Mucosa of descending colon (tissue), 3 donors: ENCODE measurements at places on chromosomes 2 and 18.

- no peak for DNase-seq
These were observed 351.4 kb downstream of the LPIN1 start for GRCh38 chr2:12097859-12098258.

DNA sequence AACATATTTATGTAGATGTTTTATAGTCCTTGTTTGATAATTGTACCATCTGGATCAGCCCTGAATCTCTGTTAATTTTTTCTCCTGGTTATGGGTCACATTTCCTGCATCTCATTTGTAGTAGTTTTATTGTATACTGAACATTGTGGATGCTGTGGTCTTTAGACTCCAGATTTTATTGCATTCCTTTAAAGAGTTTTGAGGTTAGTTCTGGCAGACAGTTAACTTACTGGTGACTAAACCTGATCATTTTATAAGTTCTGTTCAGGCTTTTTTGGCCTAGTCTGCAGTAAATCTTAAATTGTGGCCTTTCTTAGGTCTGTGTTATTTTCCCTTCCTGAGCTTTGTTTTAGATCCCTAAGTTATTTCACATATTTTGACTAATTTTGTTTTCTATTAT, 84.3 kb downstream of the FANCL start:
- no peak for DNase-seq

DNA sequence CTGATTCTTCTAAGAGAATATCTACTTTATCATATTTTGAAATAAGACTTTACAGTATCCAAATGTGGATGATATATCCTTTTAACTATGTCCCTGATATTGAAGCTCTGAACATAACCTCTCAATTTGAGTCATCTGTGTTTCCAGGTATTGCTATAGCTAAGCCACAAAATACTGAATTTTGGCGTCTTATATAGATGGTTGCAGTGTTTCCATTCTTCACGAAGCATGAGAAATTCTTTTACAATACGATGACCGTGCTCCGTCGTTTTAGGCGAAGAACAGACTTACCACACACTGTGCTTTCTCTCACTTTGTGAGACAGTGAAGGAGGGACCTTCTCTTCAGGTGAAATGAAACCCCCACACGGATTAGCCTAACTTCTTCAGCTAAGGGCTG, 45.3 kb downstream of the LRRFIP1 start:
- no peak for DNase-seq

GRCh38 chr18:37577051-37577611, 11.5 kb upstream of the CELF4 start:
- DNase-seq: no peak

GRCh38 chr18:67478249-67478648, 38.3 kb downstream of the DSEL start:
- no peak for DNase-seq

DNA sequence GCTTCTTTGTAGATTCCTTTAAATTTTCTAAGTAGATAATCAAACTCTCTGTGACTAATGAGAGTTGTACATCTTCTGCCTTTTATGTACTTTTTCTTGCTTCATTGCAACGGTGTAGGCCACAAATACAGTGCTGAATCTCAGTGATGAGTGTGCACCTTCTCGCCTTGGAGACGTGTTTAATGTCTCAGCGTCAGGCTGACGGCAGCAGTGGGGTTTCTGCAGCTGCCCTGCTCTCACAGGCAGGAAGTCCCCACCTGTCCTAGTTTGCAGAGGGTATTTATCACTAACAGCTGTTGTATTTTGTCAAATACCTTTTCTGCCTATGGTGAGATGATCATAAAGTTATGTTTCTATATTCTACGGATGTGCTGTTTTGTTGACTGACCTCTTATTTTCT, 13.3 kb downstream of the AGXT start:
- DNase-seq: no peak

GRCh38 chr2:9707611-9708160, 76.9 kb upstream of the YWHAQ start:
- DNase-seq: no peak

DNA sequence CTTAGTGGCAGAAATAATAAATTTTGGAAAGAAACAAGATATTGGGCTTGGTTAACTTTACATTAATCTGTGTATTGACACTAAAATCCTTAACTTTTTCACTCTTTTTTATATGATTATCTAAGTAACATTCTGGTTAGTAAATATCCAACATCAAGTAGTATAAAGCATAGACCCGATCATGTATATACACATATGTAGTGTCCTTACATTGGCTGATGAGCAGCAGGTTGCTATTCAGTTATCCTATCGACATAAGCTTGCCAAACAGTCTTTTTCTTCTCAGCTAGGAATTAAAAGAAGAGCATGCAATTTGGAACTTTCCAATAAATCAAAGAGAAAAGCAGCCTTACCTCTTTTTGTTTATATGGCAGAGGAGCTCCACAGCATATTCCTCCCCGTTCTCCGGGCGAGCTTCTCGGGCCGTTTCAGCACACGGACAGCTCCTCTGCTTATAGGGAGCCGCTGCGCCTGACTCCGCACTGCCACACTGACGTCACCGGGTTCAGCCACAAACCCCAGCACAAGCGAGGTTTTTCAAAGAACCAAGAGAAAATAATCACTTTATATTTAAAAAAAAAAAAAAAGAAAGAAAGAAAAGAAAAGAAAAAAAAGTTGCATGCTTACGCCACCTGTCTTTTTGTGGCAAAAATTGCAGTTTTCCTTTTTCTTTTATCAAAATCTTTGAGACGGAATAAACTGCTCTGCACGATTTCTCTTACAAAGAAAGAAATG, at the start of gene SCG2:
SCG2 (minus strand) TSS at position 430 of the 735 bp plus-strand sequence. CDS start 3,079 bp downstream, outside the sequence.
- DNase-seq: peak; percentile 63

DNA sequence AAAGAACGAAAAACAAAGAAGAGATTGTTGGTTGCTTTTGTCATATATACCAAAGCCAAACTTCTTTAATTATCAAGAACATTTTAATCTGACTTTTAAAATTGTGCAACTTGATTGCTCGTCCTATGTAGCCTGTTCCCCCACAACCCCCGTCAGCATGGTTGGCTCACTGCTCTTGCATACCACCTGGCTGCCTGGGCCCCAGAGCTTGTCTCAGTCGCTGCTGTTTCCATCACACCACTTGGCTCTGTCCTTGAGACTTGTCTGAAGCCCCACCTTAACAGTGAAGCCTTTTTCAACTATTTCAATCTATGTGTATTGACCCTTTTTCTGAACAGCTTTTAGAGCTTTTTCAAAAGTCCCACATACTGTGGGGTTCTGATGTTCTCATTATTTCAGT, 270.8 kb downstream of the ZNF407 start:
- no peak for DNase-seq

GRCh38 chr2:241208058-241208457, 19.6 kb downstream of the ANO7 start:
- no peak for DNase-seq

- no peak for DNase-seq
These were observed 371.9 kb downstream of the STK39 start for GRCh38 chr2:167875529-167875928.

GRCh38 chr18:31634331-31634713, 42.6 kb downstream of the TTR start:
- DNase-seq: no peak

GRCh38 chr2:225122007-225122406, 79.7 kb upstream of the DOCK10 start:
- no peak for DNase-seq

GRCh38 chr18:74139888-74140287, 7.7 kb downstream of the FBXO15 start:
- DNase-seq: no peak

DNA sequence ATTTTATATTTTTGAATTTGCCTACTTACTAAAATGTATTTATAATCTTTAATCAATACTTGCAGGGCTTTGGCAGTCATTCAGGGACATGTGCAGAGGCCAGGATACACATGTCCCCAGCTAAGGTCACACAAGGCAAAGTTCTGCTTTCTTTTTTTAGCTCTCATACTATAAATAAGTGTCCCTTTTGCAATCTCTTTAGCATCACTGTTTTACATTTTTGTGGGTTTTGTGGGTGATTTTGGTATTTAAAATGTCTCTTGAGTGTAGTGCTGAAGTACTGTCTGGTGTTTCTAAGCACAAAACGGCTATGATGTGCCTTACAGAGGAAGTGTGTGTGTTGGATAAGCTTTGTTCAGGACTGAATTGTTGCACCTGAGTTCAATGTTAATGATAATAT, 309.0 kb upstream of the GULP1 start:
- no peak for DNase-seq

- DNase-seq: no peak
These were observed 93.6 kb upstream of the HNMT start for GRCh38 chr2:137870682-137871081.

DNA sequence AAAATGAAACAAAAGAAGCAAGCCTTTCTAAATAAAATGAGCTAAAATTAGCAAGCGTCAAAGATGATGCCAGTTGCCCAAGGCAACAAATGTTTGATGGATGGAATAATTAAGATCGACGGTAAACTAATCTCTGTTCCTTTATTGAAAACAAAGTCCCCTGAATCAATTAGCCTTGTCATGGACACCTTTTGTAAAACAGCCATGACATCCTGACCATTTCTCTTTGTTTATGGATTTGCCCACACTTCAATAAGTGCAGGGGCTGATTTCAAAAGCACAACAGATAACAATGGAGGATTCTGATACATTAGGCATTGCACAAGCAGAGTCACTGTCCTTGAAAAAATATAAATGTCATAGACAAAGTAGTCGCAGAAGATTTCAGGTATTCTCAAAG, 160.1 kb upstream of the HNRNPA3 start:
- no peak for DNase-seq

GRCh38 chr18:76621226-76621625, 126.2 kb upstream of the ZNF516 start:
- DNase-seq: no peak

DNA sequence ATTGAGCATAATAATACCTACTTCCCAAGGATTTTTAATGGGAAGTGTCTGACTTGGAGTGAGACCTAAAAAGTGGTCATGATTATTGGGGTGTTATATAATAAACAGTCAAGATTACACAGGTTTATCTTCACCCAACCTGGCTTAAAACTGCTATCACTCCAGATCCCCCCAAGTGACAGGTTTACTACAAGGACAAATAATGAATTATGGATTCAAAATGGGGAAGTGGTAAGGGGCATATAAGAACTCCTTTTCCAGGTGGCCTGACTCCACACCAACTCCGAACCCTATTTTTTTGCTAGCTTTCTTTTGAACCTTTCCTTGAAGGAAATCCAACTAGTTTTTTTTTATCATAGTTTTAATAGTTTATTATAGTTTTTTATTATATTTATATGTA, 663.0 kb upstream of the FANCL start:
- DNase-seq: no peak

- DNase-seq: no peak
These were observed 22.6 kb downstream of the ROCK2 start for GRCh38 chr2:11321847-11322246.

DNA sequence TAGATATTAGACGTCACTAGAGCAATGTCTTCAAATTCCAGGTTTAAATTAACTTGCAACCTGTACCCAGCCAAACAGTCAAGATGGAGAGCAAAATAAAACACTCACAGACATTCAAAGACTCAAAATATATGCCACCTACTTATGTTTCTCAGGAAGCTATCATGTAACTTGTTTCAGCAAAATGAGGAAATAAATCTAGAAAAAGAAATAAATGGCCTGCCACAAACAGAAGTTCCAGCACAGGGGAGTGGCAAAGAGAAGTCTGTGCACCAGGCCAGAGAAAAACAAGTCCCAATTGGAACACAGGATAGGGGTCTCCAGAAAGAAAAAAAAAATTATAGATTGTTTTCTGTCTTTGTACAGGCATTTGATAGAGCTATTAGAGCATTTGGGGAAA, 96.7 kb downstream of the LRP2 start:
- DNase-seq: no peak

GRCh38 chr2:127625572-127625951, 20.4 kb upstream of the GPR17 start:
- no peak for DNase-seq

DNA sequence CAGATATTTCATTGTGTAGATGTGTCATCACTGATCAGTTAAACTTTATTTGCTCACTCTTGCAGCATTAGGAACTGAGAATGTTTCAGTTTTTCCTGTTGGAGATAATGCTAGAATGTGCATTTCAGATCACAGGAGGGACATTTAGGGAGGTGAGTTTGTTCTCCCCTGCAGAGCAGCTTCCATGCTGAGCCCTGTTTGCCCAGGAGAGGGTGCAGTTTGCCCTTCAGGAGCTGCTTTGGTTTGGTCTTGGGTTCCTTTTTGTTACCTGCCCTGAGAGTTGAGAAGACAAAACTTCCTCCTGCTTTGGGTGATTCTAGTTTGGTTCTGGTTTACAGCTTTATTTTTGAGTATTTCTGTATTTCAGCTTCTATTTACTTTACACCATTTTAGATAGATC, 49.9 kb downstream of the DGKD start:
- no peak for DNase-seq

DNA sequence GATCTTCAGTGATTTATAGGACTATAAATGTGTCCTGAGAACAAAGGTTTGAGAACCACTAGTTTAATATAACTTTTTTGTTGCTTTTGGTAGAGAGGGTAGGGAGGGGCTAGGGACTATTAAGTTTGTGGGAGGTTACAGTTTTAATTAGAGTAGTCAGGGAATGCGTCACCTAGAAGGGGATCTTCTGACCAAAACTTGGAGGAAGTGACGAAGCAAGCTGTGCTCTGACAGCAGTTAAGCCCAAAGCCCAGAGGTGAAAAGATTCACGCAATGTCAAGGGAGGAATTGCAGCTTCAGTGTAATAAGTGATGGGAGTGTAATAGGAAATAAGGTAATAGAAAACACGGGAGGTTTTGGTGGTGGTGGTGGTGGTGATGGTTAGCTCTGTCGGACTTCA, 8.1 kb downstream of the TDRD15 start:
- DNase-seq: no peak

DNA sequence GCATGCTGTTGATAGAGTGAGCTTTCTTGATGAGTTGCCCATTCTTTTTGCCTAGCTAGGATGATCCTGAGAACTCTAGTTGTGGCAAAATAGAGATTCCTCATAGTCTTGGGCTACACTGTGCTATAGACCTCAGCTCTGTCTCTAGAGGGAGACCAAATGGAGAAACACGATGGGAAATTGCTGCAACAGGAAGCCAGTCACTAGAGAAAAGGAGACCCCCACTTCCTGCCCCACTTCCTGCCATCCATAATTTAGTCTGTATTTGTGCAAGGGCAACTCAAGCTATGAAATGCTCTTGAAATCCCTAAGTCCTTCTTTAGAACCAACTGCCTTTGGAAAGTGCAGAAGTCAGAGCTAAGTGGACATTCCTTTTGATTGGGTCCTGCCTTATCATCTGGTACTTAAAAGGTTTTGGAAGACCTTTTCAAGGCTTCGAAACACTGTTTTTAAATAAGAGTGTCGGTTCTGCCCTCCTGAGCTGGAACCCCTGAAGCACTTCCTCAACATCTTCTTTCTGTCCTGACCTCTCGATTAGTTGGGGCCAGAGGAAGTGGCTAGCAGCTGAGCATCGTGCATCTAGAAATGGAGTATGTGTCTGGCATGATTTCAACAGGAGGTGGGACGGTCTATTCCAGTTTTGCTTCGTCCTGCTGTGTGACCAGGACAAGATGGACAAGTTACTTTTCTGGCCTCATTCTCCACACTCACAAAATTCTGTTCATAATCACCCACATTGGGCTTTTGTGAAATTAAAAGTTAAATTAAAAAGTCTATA, 8.6 kb upstream of the KCNE4 start:
- DNase-seq: no peak
